Cortex of kidney (tissue), 1 donor: ENCODE measurements at places on chromosomes 6 and 20.

DNA sequence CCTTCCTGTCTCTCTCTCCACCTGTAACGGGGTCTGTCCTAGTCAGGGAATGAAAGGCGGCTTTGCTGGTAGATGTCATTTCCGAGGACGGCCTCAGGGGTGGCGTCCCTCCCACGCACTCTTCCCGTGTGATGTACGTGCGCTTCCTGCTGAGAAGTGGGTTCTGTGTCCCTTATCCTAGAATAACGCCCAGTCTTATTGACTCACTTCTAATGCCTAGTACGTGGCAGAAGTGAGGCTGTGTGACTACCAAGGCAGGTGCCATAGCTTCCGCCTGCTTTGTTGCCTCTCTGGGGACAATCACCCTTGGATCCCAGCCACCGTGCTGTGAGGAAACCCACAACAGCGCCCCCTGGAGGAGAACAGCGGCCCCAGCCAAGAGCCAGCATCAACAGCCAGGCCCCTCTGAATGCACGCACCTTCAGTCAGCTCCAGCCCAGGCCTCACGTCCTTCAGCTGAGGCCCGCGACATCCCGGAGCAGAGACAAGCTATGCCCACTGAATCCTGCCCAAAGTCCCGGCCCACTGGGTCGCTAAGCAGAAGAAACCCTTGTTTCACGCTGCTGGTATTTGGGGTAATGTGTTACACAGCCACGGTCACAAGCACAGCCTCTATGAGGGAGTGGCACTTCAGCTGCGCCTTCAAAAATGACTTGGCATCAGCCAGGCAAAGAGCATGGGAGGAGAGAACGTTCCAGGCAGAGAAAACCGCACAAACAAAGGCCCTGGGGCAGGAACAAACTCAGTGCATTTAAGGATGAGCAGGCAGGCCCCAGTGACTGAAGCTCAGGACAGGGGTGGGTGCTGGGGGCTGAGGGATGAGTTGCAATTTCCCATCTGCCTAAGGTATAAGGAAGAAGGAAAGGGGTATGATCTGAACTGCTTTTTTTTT lies 224.2 kb downstream of the NFATC2 start:
- no peak for DNase-seq

GRCh38 chr6:124512431-124512830 lies 449.8 kb upstream of the RNF217 start:
- DNase-seq: no peak

DNA sequence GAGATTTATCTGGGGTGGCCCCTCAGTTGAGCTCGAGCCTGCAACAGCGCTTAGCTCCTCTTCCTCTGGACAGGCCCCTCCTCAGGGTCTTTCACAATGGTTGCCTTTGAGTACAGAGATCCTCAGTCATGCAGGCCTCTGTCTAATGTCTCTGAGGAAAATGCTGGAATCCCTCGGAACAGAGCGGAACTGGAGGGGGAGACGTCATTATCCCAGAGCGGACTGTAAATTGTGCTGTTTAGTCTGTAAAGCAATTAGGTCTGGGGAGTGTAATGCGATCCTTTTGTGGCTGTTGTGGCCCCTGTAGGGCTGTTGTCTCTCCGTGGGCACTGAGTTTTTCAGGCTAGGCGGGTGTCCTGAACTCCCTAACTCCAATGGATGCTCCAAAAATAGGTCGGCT lies 15.0 kb upstream of the DAAM2 start:
- DNase-seq: no peak

DNA sequence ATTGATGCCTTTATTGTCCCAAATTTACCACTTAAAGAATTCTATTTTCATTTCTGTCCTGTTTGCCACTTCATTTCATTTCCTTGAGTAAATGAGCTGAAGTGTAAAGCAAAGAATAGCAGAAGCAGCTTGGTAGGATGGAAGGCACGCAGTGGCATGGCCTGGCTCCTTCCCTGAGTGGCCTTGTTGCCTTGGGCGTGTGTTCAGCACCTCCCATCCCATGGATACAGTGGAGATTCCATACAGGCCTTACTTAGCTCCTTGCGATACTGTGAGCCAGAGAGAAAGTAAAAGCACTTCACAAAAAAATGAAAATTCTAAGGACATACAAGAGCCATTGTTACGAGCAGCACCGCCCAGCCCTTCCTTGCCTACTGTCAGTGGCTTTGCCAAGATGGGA lies 39.6 kb downstream of the ALDH5A1 start:
- no peak for DNase-seq

DNA sequence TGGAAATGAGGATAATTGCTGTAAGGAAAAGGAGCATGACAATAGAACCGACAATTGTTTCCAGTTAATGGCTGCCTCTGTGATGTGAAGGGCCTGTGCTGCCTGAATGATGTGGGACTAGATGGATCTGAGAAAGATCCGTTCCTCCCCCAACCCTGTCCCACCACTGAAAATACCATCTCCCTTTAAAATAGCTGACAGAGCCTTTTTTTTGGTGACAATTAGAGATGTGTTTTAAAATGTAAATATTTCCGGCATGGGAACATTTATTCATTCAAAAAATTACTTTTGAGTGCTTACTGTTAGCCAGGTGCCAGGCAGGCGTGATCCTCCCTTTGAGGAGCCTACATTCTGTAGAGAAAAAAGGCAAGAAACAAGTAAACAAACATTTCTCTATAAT lies 72.4 kb upstream of the SUPT3H start:
- no peak for DNase-seq

DNA sequence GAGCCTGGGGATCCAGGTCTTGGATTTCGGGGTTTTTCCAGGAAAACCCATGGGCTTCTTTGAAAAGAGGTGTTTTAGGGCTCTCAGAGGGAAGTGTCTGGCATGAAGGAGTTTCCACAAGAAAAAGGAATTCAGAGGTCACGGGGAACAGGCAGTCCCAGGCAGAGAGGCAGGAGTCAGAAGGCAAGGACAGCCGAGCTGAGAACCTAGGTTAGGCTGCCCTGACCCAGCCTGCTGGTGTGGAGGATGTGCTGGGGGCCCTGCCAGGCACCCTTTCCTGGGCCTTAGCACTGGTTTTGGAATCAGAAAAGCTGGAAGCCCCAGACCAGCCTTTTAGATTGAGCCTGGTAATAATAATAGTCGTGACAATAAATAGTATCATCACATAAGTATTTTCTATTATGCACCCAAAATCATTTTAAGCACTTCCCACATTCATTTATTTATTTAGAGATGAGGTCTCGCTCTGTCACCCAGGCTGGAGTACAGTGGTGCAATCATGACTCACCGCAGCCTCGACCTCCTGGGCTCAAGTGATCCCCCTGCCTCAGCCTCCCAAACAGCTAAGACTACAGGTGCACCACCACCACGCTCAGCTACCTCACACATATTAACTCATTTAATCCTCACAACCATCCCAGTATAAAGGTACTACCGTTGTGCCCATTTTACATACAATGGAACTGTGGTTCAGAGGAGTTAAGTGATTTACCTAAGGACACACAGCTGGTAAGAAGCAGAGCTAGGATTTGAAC lies 19.9 kb downstream of the TGM2 start:
- DNase-seq: no peak

- DNase-seq: no peak
These were observed 5.2 kb downstream of the HAO1 start for GRCh38 chr20:7935027-7935551.

GRCh38 chr6:119630561-119631192 lies 281.1 kb upstream of the MAN1A1 start:
- DNase-seq: no peak

GRCh38 chr6:87101067-87101466 lies 6.2 kb upstream of the CGA start:
- no peak for DNase-seq

DNA sequence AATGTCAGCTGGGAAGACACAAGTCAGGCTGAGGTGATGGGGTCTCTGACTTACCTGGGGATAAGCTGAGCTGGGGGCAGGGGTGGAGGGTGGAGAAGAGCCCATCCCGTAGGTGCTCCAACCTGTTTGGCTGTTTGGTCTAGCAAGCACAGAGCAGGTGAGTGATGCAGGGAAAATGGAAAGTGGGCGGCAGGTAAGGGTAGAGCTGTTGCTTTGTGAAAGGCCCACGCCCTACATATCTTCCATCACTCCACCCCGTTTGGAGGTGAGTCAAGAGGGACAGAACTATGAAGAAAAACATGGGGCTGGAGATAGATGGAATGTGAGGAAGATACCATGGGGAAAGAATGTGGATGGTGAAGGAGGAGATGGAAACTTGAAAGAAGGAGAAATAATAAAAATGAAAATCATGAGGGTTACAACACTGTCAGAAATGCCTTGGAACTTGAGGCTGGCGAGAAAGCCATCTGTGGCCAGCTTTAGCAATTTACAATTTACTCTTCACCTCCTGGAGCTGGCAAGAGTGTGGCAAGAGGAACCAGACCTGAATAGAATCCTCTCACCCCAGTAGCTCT lies 1.3 kb downstream of the LY6G6C start:
- no peak for DNase-seq

DNA sequence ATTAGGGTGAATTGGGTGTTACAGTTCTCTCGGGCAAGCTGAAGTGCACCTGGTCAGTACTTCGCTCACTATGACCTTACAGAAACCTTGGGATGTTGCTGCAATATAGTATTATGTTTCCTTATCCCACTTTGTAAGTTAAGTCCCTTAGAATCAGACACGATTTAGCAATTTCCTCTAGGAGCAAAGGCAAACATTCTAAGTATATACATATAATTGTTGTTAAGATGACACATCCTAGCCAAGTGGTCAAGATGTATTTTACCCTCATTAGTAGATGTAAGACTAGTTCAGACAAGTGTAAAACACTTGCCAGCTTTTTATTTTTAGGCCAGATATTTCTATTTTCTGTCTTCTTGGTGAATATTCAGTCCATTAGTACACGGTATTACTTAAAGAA lies 31.1 kb upstream of the RGS17 start:
- DNase-seq: no peak

GRCh38 chr6:132929141-132929540 lies 114.8 kb downstream of the RPS12 start:
- DNase-seq: no peak

DNA sequence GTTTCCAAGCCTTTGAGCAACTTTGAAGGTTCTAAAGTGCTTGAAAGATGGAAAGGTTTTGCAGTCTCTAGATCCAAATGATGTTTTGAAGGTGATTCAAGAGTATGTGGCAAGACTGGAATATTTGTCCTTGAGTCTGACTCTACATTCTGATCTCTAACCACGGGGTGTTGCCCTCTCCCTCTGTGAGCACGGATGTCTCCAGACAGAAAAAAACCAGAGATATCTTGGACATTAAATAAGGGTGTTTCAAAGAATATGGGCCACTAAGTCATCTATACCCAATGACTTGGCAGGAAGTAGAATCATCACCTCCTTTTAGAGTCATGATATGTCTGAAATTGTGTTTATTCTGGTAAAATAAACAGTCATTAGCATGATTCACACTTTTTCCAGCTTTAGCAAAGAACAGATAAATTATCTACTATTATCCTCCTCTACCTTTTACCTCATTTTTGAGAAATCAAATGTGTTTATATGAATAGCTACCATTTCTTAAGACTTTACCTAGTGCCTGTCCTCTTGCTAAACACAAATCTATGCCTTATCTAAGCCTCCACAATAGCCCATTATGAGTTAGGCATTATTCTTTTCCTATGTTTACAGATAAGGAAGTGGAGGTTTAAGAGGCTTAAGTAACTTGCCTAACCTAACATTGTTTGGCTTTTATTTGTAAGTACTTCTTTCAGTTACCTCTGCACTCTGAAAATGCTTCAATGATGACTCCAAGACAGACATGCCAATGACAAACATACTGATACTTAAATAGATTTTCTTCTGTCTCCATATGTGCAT lies 384.4 kb downstream of the BMP2 start:
- no peak for DNase-seq

GRCh38 chr6:31718265-31718664 lies 3.1 kb downstream of the LY6G6D start:
- no peak for DNase-seq

- DNase-seq: no peak
These were observed 1.3 kb upstream of the BLOC1S5 start for GRCh38 chr6:8065519-8065911.

- DNase-seq: no peak
These were observed 70.0 kb downstream of the ZFAND3 start for GRCh38 chr6:37889486-37889885.

DNA sequence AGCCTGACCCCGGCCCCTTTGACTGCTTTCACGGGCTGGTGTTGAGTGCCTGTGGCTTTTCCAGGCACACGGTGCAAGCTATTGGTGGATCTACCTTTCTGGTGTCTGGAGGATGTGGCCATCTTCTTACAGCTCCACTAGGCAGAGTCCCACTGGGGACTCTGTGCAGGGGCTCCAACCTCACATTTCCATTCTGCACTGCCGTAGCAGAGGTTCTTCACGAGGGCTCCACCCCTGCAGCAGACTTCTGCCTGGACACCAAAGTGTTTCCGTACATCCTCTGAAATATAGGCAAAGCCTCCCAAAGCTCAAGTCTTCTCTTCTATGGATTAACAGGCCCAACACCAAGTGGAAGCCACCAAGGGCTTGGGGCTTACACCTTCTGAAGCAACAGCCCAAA lies 691.5 kb upstream of the POU3F2 start:
- no peak for DNase-seq

GRCh38 chr6:130666786-130667185 lies 160.4 kb upstream of the SMLR1 start:
- no peak for DNase-seq

GRCh38 chr6:161639772-161640171 lies 365.9 kb upstream of the AGPAT4 start:
- DNase-seq: no peak

DNA sequence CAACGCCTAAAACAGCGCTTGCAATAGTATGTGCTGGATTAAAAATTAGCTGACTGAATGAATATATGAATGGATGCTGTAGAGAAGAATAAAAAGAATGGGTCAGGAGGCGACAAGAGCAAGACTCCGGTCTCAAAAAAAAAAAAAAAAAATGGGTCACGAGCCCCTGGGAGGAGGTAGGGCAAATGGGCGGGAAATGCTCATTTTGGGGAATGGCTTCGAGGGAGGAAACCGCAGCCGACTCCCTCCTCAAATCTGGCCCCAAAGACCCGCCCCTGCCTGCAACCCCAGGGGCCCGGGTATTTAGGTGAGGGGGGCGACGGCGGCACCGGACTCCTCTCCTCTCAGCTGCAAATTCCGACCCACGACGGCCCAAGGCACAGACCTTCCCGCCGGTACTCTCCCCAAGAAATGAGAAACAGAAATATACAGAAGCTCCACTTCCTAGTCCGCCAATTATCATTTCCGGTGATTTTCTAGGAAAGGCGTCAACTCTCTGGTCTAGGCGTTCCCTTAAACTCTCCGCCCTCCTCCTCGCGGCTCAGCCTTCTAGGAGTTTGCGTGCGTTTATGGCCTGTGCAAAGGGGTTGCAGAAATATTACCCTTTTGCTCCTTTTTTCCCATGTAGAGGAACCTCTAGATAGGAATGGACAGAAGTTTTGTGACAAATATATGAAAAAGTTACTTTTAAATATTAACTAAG lies at the start of gene ZNF311:
TSS of gene ZNF311 (minus strand) at position 133 of the 703 bp plus-strand sequence. CDS start 1,361 bp downstream, outside the sequence.
- no peak for DNase-seq
